DMS53 (cell line): ENCODE measurements at places on chromosomes 3 and 15.

- DNase-seq: no peak
Observed at GRCh38 chr3:18989237-18989795, 159.0 kb upstream of the KCNH8 start.

DNA sequence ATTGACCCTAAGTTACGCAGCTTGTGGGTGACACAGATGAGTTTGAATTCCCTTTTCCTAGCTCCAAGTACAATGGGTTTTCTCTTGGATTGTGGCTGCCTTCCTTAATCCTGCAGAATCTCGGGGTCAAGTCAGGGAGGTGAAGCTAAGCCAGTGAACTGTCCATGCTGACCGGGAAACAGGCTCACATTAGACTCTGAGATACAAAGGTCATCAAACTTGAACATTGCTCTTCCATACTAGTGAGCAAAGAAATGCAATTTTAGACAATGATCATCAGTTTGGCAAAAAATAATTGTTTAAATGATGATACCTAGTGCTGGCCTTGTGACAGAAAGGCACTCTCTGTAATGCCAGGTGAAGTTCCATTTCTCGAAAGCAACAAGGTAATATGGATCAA lies 31.6 kb downstream of the SLC6A1 start:
- DNase-seq: no peak

GRCh38 chr3:186369217-186369616 lies 7.2 kb upstream of the DGKG start:
- DNase-seq: no peak

- DNase-seq: peak; percentile 95
Observed at GRCh38 chr15:59997070-59997701, 6.9 kb upstream of the FOXB1 start.

DNA sequence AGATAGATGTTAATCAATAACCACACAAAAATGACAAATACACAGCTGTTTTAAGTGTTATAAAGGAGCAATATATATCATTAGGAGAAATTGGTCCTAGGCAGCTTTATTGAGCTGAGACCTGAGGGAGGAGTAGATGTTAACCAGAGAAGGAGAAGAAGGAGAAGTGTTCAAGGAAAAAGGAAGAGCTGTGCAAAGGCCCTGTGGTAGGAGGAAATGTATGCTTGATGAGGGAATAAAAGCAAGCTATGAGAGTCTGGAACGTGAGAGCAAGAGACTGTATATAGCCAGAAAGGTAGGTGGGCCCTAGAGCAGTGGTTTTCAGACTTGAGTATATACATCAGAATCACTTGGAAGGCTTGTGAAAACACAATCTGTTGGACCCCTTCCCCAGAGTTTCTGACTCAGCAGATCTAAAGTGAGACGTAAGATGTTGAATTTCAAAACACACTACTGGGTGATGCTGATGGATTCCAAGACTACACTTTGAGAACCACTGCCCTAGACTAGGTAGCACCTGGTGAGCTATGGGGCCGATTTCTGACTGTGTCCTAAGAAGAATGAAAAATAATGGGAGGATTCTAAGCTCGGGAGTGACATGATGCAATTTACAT lies 342.3 kb upstream of the ADAMTS9 start:
- no peak for DNase-seq

DNA sequence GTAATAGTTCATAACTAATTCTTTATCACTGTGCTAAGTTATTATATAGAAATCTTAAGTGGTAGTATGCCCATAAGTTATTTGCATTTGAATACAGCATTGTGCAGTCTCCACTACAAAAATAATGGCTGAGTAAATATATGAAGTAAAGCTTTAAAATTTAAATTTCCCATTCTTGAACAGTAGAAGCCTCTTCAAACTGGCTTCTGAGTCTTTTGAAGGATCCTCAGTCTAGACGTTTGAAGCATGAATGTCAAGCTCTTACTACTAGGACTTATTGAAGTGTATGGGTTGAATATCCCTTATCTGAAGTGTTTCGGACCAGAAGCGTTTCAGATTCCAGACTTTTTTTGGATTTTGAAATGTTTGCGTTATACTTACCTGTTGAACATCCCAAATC lies 16.3 kb downstream of the MORF4L1 start:
- DNase-seq: no peak

- no peak for DNase-seq
Observed at GRCh38 chr3:141011997-141012262, 39.2 kb upstream of the SPSB4 start.

GRCh38 chr3:182909318-182910040 lies 70.9 kb downstream of the DCUN1D1 start:
- peak; percentile 30 for DNase-seq

GRCh38 chr3:62479326-62479725 lies 106.0 kb upstream of the FEZF2 start:
- no peak for DNase-seq

GRCh38 chr3:57274845-57275244 lies 17.6 kb downstream of the ASB14 start:
- no peak for DNase-seq

DNA sequence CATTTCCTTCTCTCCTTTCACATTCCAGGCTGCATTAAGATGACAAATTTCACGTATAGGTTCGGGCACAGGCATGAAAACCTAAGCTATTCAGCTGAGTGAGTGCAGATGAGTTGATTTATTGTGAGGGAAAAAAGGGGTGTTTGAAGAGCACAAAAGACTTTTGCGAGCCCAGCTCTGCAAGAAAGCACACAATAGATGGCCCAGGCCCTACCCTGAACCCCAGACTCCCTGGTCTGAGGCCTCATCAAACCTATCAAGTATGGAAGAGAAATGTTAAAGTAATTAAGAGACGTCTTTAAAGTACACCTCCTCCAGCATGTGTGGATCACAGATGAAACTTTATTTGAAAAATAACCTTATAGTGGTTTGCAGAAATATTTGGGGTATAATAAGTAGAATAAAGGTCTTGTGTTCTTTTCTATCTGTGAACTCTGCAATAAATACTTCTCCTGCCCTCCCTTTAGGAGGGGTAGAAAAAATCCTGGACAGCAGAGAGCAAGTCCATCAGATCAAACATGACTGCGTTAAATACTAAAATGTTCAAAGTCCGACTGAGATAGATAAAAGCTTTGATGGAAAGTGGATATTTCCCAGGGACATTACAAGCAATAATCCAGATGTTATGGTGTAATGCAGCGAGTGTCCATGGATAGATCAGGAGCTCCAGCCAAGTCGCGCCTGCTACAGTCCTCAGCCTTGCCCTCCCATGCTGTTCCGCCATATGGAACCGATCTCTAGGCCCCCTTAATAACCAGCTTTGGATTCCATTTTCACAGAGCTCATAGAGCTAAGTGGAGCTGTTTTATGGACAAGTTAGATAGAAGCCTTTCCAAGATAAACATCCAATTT lies 121.5 kb downstream of the MCTP2 start:
- DNase-seq: no peak

DNA sequence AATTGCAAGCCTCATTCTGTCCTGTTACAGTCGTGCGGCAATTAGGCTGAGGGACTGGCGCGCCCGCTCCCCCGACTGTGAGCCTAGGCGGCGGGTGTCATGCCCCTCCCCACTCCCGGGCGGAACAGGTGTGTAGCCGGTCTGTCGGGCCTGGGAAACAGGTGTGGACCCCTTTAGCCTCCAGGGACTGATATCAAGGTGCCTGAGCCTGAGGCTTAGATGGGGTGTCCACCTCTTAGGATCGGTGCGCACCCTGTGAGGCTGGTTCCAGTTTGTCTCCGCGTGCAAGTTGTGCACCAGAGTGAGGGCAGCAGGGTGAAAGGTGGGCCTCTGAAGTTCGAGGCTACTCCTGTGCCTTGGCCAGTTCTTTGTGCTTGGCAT lies 686 bp downstream of the VPS8 start:
- DNase-seq: no peak

DNA sequence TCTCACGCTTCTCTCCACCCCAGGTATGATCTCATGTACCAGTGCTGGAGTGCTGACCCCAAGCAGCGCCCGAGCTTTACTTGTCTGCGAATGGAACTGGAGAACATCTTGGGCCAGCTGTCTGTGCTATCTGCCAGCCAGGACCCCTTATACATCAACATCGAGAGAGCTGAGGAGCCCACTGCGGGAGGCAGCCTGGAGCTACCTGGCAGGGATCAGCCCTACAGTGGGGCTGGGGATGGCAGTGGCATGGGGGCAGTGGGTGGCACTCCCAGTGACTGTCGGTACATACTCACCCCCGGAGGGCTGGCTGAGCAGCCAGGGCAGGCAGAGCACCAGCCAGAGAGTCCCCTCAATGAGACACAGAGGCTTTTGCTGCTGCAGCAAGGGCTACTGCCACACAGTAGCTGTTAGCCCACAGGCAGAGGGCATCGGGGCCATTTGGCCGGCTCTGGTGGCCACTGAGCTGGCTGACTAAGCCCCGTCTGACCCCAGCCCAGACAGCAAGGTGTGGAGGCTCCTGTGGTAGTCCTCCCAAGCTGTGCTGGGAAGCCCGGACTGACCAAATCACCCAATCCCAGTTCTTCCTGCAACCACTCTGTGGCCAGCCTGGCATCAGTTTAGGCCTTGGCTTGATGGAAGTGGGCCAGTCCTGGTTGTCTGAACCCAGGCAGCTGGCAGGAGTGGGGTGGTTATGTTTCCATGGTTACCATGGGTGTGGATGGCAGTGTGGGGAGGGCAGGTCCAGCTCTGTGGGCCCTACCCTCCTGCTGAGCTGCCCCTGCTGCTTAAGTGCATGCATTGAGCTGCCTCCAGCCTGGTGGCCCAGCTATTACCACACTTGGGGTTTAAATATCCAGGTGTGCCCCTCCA lies 19.1 kb downstream of the TYRO3 start:
- DNase-seq: peak; percentile 44

DNA sequence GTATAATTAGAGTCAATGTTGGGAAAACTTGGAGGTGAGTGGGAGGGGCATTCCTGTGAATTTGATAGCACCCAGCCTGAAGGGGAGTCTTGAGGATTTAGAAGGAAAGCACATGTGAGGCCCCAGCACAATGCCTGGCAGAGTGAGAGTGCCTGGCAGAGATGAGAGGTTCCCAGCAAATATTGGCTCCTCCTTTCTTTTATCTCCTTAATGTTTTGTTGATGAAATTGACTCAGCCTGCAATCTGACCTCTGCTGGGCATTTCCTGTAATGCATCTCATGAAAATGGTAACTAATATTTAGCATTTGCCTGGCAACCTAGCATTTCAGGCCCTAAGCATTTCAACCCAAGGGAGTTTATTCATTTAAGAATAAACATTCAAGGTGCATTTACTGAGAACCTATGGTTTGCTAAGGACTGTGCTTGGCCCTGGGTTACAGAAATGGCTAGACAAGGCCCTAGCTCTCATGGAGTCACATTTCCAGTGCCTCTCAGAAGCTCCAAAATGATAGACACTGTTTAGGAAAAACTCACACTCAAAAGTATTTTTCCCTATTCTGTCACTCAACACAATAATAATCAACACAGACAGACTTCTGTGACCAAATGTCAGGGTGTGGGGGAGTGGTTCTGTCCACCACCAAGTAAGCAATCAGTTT lies 19.0 kb downstream of the PDHB start:
- DNase-seq: peak; percentile 48

DNA sequence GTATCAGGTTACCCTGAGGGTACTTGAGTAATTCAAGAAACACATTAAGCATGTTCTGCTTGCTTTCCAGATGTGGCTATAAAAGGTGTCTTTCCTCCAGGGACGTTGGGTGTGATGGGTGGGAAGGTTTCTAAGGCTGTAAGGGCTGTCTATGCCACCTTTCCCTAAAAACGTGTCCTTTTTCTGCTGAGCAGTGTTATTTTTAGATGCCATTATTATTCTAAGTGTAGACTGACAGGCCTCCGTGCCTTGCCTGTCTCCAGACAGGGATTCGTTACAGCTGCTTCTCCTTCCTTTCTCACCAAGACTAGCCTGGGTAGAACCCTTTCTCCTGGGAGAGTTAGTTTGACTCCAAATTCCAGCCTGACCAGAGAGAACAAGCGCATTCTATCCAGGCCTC lies 26.8 kb upstream of the RHO start:
- no peak for DNase-seq
